Stimulated activated CD4-positive, alpha-beta T cell treated with anti-CD3 and anti-CD28 coated beads, Interleukin-15, amount 100 ng/mL, for 1 hour (primary cell): ENCODE measurements at places on chromosomes 12 and 14.

DNA sequence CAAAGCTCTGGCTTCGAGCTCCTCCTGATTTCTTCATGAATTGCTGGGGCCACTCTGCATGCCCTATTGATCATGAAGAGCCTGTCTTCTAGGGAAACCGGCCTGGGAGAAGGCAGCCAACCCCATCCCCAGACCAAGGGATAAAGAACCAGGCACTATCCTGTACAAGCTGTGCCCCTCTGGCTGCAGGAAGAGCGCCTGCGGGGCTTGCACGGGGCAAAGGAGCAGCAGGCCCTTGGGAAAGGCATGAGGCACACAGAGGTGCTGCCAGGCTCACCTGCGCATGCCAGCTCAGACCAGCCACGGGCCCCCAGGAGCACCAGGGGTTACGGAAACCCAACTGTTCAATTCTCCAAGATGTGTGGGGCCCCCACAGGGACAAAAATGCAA is 2.1 kb downstream of the ITPK1 start:
- no peak for DNase-seq

GRCh38 chr12:4943067-4943937 is 33.6 kb downstream of the KCNA1 start:
- no peak for DNase-seq

DNA sequence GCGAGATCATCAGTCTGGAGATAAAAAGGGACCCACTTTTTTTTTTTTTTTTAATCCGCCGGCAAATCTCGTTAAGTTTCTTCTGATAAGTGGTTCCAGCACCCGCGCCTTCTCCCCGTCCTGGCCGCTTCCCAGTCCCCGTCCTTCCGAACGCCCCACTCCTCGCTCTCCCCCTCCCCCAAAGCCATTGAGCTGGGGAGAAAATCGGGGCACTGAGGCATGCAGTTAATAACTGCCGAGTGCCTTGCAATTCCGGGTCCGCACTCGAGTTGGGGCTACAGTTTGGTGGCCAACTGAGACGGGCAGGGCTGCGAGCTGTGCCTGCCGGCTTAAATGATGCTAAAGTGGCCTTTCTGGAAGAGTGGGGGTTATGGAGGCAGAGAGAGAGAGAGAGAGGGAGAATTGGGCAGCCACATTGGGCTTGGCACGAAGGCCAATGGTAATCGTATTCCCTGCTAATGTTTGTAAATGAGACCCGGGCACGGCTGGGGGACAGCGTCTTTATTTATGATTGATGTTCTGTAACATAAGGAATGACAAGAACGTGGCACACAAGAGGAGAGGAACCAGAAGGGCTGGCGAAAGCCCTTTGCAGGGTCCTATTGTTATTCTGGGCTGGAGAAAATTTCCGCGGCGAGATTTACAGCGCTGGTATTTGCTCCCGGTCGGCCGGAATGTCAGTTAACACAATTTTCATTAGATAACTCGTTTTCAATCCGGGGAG is 115.4 kb upstream of the MYL2 start:
- DNase-seq = no peak

DNA sequence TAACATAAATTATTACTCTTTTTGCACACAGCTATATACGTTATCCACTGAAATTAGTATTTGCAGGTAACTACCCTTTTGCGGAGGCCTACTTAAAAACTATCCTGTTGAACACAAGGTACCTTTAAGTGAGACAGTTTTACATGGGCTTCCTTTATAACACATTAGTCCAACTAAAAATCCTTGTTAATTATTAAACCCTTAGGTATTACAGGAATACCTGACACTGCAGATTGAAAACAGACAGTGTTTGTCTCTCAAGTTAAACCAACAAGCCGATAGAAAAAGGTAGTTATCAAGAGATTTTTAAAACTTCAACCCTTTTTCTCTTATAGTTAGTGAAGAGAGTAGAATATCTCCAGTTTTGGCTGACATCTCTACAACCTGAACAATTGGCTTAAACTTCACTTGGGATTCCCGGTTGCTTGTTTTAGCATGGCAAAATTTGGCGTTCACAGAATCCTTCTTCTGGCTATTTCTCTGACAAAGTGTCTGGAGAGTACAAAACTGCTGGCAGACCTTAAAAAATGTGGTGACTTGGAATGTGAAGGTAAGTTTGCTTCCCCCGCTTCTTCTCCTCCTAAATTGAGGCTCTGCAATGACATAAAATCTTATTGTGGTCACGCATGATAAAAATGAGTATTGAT is at the start of gene MIA2:
TSS of gene MIA2 (plus strand) at position 236 of the 647 bp plus-strand sequence. CDS start at position 436, 200 bp downstream.
- no peak for DNase-seq

DNA sequence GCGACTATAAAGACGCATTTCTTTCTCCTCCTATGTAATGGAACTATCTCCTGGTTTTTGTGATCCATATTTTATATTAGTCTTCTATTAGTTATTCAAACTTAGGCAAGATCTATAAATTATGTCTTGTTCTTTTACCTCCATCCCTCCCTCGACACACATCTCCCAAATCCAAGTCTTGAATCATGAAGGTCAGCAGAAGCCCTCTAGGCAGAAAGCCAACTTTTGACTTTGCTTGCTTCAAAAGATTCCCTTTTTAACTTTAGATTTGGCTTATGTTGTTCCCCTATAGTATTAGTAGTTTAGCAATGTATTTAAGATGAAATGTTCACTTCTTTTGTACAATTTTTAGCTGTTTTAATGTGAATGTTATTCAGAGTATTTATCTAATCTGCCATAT is 689.8 kb downstream of the SLC6A15 start:
- DNase-seq = no peak

GRCh38 chr12:69287556-69287955 is 48.2 kb downstream of the CPSF6 start:
- DNase-seq = no peak

GRCh38 chr12:122356192-122356635 is 66.3 kb downstream of the CLIP1 start:
- DNase-seq = peak; percentile 6

- no peak for DNase-seq
Observed at GRCh38 chr12:78759367-78759766, 105.2 kb upstream of the SYT1 start.

DNA sequence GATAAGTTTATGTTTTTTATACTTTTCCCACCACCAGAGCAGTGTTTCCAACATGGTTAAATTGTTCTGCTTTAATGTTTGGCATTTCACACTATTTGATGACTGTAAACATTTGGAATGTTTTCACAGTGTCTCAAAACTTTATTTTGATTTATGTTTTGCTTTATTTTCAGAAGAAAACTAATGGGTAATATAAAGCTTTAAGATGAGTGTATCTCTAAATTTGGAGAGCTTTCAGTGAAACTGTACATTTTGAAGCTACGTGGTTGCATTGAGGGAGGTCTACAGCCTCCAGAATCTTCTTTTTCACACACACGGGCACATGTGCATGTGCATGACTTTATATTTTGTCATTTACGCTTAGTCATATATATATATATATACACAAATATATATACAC is 10.7 kb downstream of the BICD1 start:
- DNase-seq = no peak

DNA sequence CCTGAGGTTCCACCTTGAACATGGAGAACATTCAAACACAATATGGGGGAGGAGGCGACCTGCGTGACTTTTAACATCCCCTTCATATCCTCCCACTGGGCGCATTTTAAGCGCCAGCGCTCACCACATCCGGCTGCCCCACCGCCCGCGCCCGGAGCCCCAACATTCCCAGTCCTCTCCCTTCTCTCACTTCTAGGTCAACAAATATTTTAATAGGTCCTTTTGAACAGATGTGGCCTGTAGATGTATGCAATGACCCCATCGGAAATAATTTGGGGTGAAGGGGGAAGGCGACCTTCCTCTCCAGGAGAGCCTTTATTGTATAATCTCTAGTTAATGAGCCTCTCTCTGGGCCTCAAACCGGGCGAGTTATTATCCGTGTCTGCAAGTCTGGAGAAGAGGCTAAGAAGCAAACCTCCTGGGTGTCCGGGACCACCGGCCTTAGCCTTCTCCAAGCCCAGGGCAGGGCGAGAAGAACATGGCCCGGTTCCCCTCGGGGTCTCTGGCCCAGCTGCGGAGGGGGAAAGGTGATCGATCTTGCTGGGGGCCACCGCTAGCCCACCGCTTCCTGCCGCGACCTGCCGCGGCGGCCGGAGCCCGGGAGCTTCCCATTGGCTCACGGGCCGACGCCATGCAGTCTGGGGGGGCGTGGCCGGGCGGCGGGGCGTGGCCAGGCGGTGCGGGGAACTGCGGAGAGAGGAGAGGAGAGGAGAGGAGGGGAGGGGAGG is 83.2 kb upstream of the HMGA2 start:
- peak; percentile 56 for DNase-seq
